OCI-M1 (cell line): ENCODE measurements at places on chromosomes 12 and 14.
A peak's percentile ranks its signal among the peaks of the same experiment; 100 is the strongest.

DNA sequence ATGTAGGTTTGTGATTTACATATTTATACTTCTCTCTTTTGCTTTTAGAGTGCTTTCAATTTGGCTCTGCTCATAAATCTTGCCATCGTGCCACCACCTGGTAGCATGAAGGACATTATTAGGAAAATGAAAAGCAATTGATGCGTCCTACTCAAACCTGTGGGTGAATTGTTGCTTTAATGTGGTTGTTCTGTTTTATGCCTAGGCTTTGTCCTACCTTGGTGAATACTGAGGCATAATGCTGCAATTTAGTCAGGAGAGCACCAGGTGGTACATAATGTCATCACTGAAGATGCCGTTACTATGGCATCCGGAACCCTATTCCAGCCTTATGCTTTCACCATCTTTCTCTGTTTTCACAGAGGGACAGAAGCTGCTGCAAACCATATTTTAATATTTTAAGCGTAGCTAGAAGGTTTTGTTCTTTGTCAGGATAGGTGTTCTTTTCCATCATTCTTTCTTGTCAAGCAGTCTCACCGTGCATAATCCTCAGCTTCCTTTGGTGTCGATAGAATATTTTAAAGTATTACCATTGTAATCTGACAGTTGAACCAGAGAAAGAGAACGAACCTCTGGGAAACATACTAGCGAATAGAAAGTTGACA is 68.5 kb upstream of the PKP2 start:
- DNase-seq: no peak

DNA sequence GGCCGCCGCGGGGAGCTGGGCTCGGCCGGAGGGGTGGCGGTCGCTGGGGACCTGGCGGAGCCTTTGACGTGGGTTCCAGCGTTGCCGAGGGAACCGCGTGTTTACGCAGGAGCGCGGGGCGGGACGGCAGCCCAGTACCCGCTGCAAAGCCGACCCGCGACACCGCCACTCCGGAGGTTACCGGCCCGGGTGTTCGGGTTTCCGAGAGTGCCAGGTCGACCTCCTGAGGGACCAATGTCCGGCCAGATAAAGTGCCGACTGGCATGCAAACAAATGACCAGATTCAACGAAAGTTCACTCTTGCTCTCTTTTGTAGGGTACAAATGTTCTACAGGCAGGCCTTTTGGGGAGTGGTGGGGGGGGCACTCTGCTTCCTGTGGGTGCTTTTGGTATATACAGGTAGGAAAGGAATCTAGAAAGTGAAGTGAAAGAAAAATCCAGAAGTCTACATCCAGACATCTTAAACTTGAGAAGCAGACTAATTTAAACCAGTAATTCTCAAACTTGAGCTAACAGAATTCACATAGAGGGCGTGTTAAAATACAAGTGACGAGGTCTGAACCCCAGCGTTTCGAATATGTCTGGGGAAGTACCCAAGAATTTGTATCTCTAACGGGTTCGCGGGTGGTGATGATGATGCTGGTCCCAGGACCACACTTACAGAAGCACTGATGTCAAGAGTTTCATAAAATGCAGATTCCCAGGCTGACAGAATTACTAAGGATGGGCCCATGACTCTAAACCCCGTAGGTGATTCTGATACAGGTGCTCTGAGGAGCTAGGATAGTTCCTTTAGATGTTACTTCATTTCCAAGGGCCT is at the start of gene GPR135:
TSS of gene GPR135 (minus strand) at position 65 of the 820 bp plus-strand sequence. CDS start 154 bp downstream, outside the sequence.
- DNase-seq: no peak

GRCh38 chr14:75292886-75293285 is 14.3 kb downstream of the FOS start:
- no peak for DNase-seq

DNA sequence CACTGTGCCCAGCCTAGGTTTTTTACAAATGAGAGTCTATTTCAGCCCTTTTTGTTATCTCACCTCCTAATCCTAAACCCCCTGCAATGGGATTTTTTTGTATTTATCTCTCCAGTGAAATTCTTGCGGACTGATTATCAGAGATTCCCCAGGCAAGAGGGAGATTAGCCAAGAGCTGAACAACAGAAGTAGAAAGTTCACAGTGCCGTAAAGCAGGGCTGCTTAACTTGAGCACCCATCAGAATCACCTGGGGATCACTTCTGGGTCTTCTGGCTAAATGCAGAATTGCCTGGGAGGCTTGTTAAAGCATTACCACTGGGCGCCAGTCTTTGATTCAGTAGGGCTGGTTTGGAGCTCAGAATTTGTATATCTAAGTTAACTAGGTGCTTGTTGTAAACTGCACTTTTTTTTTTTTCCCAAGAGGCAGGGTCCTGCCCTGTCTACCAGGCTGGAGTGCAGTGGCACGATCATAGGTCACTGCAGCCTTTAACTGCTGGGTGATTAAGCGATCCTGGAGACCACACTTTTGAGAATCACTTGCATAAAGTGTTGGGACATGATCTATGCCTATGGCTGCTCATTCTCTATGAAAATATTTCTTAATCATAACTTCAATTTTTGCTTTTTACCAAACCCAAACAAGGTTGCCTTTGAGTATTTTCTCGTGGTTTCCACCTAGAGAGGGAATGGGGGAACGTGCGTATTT is 1.1 kb upstream of the DPPA3 start:
- DNase-seq: no peak

DNA sequence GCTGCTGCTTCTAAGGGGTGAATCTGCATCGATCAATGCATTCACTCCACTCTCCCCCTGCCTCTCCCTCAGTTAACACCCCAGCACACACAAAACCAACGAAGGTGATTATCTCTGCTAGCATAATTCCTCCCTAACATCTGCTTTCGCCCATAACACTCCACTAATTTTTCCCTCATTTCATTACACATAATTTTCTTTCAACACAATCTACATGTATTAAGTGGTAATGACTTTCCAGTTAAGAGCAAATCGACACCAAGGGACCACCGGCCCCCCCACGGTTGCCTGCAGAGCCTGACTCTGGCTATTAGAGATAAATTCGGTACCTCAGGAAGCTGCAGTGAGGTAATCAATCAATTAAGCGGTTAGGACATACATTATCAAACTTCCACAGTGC is 1115.6 kb downstream of the BCL11B start:
- no peak for DNase-seq

DNA sequence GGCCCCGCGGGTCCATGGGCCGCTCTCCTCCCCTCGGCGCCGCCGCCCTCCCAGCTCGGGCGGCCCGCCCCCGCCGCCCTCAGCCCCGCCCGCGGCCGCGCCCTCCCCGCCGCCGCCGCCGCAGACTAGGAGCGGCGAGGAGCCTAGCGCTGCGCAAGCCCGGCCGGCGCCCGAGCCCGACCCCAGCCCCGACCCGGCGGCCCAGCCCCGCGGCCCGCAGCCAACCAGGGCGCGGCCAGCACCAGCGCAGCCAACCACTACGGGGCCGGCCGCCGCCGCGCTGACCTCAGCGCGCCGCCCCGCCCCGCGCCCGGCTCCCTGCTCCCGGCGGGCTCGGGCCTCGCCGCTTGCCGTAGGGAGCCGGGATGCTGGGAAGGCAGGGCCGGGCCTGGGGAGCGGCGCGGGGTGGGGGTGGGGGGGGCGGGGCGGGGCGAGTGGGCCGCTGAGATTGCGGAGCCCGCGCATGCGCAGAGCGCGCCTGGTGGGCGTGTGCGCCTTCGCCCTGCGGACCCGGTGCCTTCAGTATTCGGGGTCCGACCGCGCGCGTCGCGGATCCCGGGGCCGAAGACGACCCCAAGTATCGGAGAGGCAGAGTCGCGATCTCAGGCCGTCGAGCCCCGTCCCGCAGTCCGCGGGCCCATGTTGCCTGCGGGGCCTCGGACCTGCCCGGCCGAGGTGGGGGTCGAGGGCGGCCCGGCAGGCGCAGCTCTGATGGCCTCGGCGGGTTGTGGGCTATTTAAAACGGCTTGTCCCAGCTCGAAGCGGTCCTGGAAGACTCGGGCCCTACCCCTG is at the start of gene CDC42BPB:
TSS of gene CDC42BPB (minus strand) at position 178 of the 792 bp plus-strand sequence. CDS start 376 bp downstream, outside the sequence.
- peak; percentile 84 for DNase-seq
